ENCODE measurements at places on chromosomes 16 and 17.

DNA sequence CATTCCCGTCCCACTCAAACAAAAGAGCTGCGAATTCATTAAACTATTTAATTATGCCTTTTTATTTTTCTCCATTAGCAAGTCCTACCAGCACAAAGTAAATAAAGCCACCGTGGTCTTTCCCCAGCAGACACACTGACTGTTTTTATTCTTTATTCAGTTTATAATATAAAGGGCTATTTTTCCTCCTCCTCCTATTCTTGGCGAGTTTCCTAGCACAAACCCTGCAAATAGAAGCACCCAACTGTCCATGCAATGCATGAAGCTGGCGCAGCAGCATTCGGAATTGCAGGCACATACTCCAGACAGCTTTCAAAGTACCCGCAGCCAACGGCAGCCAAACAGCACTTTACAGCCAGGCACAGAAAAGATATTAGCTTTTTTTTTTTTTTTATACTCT lies 583.4 kb upstream of the PSMD7 start:
- no peak for DNase-seq

GRCh38 chr17:4381690-4382671 lies 15.5 kb upstream of the UBE2G1 start:
- DNase-seq = no peak

DNA sequence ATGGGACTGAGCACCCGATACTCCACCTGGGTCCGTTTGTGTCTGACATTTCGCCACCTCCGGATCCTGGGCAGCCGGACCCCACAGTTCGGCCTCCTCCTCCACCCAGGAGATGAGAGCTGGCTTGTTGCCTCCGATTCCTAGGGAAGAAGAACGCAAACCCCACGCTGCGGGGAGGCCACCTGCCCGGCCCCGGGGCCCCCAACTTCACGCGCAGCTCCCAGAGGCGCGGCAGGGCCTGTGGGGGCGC lies 542 bp downstream of the ZNF764 start:
- peak; percentile 52 for DNase-seq

DNA sequence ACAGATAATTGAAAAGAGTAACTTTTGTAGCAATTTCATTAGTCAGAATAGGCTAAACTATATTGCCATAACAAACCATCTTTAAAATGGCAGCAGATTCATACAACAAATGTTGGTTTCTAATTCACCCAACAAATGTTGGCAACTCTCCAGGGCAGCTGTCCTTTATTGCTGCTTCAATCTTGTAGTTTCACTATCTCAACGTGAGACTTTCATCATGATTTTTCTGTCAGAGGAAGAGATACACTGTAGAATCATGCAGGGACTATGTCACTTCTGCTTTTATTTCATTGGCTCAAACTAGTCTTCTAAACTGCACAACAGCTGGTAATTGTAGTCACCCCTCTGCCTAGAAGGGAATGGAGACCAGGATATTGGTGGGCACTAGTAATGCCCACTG lies 174.2 kb downstream of the TANC2 start:
- peak; percentile 88 for DNase-seq

GRCh38 chr16:67543582-67543981 lies 15.0 kb downstream of the RIPOR1 start:
- DNase-seq = no peak

DNA sequence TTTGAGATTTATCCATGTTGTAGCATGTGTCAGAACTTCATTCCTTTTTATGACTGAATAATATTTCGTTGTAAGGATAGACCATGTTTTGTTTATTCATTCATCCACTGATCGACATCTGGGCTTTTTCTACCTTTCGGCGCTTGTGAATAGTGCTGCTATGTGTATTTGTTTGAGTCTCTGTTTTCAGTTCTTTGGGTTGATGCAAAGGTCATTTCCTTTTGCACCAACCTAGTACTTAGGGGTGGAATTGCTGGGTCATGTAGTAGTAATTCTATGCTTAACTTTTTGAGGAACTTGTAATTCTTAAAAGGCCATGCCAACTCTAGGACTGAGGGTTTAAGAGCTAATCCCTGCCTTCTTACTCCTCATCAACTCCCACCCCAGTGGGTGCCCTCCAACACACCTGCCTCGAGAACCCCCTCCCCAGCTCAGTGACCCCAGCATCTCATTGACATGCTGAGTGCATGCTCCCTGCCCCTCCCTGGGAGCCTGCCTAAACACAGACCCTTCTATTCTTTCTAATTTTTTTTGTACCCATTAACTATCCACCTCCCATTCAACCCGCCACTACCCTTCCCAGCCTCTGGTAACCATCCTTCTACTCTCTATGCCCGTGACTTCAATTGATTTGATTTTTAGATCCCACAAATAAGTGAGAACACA lies 51.2 kb downstream of the ABAT start:
- no peak for DNase-seq

- no peak for DNase-seq
These were observed 348 bp downstream of the MPP2 start for GRCh38 chr17:43906951-43907424.

DNA sequence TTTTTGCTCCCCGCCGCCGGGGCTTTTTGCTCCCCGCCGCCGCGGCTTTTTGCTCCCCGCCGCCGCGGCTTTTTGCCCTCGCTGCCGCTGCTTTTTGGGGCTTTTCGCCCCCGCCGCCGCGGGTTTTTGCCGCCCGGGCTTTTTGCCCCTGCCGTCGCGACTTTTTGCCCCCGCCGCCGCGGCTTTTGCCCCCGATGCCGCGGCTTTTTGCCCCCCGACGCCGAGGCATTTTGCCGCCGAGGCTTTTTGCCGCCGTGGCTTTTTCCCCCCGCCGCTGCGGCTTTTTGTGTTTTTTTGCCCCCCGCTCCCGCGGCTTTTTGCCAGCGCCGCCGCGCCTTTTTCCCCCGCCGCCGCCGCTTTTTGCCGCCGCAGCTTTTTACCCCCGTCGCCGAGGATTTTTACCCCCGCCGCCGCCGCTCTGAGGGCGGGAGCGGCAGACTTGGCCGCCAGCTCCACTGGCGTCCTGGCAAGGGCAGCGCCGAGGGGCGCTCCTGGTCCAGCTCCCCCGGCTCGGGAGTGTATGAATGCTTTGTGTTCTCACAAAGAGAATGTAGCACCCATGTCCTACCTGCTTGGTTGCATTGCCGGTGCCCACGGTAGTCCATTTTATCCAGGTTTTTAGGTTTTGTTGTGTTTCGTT lies 151.7 kb downstream of the KCNJ18 start:
- DNase-seq = no peak

DNA sequence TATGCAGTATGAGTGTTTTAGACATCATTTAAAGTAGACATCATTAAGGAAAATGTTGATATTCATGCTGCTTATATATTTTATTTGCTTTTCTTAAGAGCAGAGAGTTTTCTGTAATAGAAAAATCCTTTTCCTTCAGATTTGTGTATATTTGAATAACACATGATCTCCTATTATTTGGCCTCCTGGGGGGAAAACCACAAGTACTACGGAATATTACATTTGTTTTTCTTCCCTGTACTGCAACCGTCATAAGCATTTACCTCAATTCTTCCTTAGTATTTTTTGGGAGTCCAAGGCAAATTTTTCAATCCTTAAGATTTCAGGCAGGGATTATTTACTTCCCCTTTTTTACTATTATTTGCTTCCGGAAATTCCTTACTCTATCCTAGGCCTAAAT lies 6.0 kb downstream of the RSPRY1 start:
- DNase-seq = no peak

GRCh38 chr16:67820608-67821259 lies 14.0 kb downstream of the TSNAXIP1 start:
- DNase-seq = no peak

- no peak for DNase-seq
These were observed 27.7 kb upstream of the HS3ST2 start for GRCh38 chr16:22786284-22786683.

DNA sequence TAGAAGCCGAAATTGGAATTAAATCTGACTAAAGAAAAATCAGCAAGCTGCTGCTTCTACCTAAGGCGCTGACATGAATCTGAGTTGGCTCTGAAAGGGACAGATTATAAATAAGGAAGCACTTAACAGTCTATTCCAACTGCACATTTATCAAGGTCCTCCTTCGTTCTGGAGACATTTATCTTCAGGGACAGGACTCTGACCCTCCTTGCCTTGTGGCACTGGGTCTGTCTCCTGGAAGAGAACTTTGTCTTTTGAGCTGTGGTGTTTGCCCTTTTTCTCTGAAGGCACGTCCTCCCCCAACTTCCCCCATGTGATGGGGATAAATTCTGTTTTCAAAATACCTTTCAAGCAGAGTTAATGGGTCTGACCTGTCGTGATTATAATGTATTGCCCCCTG lies 47.0 kb upstream of the MARCHF10 start:
- DNase-seq = no peak

GRCh38 chr17:43814026-43814425 lies 18.9 kb downstream of the MPP3 start:
- DNase-seq = no peak

DNA sequence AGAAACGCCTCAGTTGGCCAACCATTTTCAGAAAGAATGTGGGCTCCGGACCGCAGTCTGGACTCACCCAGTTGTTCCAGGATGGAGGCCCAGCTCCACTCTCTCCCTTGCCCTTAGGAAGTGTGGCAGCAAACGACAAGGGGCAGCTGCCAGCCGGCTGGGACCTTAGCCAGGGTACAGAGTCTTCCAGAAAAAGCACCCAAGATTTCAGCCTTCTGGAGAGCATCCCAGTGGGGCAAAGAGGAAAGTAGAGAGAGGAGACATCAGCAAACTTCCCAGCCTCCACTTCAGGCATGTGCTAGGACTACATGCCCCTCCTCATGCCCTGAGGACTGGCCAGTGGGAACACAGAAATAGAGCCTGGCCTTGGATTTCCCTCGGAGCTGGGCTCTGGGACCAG lies 56.8 kb upstream of the SCNN1B start:
- DNase-seq = no peak

- no peak for DNase-seq
These were observed 16.4 kb upstream of the RPL13 start for GRCh38 chr16:89544113-89544512.

- DNase-seq = no peak
These were observed 123.9 kb downstream of the KCNJ12 start for GRCh38 chr17:21500064-21500463.

- DNase-seq = no peak
These were observed 28.1 kb upstream of the NXPH3 start for GRCh38 chr17:49547566-49547965.

DNA sequence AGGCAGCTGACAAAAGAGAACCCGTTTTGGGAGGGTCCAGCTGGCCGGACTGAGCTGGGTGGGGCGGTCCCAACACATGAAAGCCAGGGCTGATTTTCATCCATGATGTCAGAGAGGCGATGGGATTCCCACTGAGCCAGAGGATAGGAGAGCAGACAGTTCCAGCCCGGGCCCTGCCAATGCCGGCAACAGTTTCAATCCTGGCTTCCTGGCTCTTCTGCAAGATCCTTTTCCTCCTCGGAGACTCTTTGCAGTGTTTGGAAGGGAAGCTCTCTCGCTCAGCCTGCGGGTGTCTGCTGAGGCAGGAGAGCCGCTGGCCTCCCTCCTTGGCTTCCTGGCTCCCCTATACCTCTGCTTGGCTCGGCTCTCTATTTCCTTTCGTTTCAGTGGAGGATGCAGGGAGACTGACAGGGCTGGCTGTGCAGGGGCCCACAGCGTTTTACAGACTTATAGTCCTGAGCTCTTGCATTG lies 145.5 kb upstream of the SOX9 start:
- no peak for DNase-seq

- no peak for DNase-seq
These were observed 18.5 kb upstream of the TERF2 start for GRCh38 chr16:69404275-69404805.

DNA sequence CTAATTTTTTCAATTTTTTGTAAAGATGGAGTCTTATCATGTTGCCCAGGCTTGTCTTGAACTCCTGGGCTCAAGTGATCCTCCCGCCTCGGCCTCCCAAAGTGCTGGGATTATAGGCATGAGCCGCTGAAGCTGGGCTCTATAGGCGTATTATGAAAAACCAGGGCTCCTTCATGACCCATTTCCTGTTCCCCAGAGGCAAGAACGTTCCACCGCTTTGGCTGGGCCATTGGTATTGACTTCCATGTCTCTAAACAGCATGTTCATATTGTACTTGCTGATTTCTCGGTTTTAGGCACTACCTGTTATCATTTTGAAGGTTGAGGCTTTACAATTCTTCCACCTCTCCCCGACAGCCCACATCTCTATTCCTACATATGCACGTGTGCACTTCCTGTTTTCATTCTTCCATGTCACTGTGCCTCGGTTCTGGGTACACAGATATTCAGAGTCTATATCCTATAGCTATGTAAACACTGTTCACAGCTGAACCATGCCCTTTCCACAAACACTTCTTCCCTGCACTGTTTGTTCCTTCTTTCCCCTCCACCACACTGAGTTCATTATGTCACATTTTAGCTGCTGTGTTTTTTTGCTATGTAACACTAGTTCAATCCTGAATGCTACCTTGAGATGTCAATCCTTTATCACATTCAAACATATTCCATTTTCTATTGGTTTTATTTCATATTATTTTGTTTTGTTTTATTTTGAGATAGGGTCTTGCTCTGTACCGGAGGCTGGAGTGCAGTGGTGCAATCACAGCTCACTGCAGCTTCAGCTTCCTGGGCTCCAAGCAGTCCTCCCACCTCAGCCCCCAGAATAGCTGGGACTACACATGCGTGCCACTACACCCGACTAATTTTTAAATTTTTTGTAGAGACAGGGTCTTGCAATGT lies 16.8 kb upstream of the MAPK3 start:
- no peak for DNase-seq

GRCh38 chr17:11547853-11548252 lies 50.4 kb upstream of the DNAH9 start:
- DNase-seq = no peak

GRCh38 chr16:86011532-86011931 lies 112.6 kb downstream of the IRF8 start:
- DNase-seq = no peak

DNA sequence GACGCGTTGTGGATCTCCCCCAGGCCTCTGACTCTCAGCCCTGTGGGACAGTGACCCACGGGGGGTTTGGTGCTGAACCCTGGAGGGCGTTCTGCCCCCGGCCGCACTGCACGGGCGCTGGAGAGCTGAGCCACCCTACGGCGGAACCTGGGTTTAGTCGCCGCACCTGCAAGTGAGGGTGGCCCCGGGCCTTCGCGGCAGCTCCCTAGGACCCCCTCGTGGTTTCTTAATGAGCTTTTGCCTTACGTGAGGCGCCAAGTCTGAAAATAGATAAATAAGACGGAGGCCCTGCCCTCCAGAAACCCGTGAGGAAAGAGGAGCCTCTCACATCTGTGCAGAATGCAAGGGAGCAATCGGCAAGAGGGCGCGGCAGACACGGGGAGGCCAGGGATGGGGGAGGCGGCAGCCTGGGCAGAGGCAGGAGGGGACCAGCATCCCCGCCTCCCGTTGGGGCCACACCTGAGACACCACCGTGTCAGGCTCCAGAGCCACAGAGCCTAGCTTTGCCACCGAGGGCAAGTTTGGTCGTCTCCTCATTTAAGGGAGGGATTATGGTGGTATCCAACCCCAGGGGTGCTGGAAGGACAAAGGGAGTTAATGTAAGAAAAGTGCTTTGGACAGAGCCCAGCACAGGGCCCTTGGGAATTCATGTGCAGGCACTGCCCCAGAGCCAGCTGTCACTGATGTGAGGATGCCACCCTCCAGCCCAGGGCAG lies 153.2 kb upstream of the CHMP6 start:
- no peak for DNase-seq
